Motor neuron (in vitro differentiated cells): ENCODE measurements at places on chromosomes 1 and 21. TPM values are rescaled to one million over a fixed set of nuclear protein-coding genes. Genes with fewer than 3 reads are reported as not detected.

Gene RORC
- total RNA-seq, result 0.05 and 0.25 TPM in 2 replicates

Gene ILDR2
- total RNA-seq, result 17.4 and 18.6 TPM in 2 replicates

Gene CYB561D1
- 12.0 and 12.6 TPM in 2 replicates for total RNA-seq

Gene TNFRSF9
- 0.30 and 0.49 TPM in 2 replicates for total RNA-seq

Gene LCE3E
- 0.81 and 1.2 TPM in 2 replicates for total RNA-seq

Gene RTCA
- 29.2 and 30.9 TPM in 2 replicates for total RNA-seq

Gene FAM110D
- total RNA-seq, result 0.43 and 0.52 TPM in 2 replicates

Gene RXFP4
- 0.77 and 0.92 TPM in 2 replicates for total RNA-seq

Gene LCE2C
- total RNA-seq, result not detected in 2 replicates

DNA sequence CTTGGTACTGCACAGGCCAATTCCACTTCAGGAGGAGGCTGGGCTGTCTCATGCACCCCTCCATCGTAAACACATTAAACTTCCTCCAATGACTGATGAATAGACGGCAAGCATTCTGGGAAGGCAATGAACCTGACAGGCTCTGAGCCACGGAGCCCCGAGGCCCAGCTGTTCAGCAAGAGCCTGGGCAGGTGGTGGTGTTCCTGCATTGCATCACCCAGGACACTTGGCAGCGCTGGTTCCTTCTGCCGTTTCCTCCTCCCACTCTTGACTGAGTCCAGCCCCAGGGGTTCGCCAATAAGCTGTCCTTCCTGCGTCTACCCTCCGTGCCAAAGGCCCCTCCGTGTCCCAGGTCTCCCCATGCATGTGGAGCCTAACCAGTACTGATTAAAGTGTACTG lies 109.8 kb downstream of the JAK1 start:
- no peak for ATAC-seq

- peak; percentile 54 for ATAC-seq
Measured at GRCh38 chr1:15758343-15758931, at the start of gene FBLIM1. FBLIM1 (plus strand) TSS chr1:15758795; CDS start chr1:15764984, 6,189 bp downstream.

- no peak for ATAC-seq
Measured at GRCh38 chr1:25711555-25712298, 88.3 kb upstream of the SELENON start.

DNA sequence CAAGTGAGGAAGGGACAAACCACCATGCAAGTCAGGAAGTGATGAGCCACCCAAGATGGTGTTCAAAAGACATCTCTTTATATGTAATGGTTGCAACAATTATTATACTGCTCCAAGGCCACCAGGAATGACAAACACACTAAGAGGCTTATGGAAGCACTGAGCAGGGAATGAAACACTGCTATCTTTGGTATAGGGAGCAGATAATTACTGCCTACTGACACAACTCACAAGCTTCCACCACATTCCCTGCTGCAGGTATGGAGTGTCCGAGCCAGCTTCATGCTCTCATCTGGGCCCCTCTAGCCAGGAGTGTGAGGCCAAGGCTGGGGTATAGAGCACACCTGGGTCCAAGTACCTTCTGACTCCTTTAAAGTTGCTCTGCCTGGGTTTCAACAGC lies 371.4 kb downstream of the HHAT start:
- ATAC-seq, result no peak

GRCh38 chr1:46369542-46370213 lies 24.4 kb upstream of the FAAH start:
- ATAC-seq, result no peak

DNA sequence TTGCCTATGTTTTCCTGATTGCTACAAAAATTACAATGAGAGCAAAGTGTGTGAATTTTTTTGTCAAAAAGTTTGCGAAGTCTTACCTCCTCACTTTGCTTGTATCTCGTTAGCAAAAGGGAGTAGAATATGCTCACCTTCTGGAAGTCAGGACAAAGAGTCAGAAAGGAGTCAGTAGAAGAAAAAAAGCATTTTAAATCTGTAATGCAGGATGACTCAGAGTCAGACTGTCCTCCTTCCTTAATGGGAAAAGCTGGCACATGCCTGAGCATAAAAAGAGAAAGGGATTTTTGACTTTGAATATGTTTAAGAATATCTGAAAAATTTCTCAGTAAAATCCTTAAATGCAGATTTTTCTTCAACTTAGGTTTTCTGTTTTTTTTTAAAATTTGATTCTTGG lies 14.2 kb upstream of the VN1R5 start:
- ATAC-seq, result no peak

- no peak for ATAC-seq
Measured at GRCh38 chr1:247332623-247333361, 1.1 kb upstream of the ZNF496 start.

- no peak for ATAC-seq
Measured at GRCh38 chr1:212754193-212754592, 37.4 kb downstream of the NSL1 start.

- no peak for ATAC-seq
Measured at GRCh38 chr1:2786329-2787162, 14.9 kb downstream of the TTC34 start.

DNA sequence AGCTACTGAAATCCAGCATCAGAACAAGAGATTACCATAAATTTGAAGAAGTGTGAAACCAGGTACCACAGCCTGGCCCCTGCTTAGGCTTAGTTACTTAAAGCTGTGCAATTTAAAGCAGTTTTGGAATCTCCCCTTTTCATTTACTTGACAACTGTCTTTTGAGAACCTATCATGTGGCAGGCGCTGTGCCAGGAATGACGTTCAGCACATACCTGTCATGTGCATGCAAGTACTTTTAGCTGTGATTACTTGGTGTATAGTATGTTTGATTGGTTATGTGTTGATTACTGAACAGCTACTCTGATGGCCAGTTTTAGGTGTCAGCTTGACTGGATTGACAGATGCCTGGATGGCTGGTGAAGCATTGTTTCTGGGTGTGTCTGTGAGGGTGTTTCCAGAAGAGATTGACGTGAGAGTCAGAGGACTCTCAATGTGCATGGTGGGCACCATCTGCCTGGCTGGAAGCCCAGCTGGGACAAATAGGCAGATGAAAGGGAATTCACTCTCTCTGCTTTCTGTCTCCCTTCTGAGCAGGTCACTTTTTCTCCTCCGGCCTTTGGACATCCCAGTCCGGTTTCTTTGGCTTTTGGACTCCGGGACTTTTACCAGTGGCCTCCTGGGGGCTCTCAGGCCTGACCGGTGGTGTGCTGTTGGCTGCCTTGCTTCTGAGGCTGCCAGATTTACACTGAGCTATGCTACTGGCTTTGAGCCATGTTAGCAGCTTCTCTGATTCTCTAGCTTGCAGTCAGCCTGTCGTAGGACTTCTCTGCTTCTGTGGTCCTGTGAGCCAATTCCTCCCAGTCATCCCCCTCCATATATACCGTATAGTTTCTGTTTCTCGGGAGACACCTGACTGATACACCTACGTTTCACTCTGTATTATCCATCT lies 178.0 kb downstream of the RYR2 start:
- no peak for ATAC-seq

GRCh38 chr1:202046748-202047708 lies 36.6 kb downstream of the ELF3 start:
- no peak for ATAC-seq

GRCh38 chr1:55955016-55955621 lies 624.2 kb downstream of the PLPP3 start:
- ATAC-seq, result peak; percentile 82

DNA sequence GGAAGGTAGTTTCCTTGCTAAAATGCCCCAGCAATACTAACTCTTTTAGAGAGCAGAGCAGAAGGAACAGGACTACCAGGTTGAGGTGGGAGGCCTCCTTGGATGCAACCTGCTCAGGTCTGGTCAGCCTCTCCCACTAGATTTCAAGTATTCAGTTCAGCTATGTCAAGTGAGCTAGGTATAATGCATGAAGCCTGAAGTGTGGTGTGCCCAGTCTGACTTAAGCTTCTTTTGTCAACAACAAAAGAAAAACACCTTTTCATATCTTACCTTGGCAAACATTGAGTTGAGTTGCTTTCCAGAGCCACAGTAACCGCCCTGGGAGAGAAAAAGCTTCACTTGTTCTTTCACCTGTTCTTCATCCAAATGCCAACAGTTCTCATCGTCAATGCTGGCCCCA lies 47.8 kb downstream of the UROD start:
- ATAC-seq, result no peak

DNA sequence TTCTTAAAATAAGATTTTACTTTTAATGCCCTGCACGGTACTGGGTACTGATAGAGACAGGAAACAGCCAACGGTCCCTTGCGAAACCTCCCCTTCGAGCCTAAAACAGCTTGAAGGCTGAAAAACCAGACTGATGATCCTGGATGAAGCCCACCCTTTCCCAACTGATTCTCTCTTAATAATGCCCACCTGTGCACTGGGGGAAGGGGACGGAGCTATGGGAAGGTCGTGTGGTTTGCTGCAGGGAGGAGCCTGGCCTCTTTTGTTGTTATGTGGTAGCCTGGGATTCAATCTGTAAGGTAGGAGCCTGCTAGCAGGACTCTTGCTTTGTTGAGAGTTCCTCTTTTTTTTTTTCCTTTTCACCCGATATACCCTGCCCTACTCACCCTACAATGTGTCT lies 25.6 kb downstream of the SAMSN1 start:
- no peak for ATAC-seq

DNA sequence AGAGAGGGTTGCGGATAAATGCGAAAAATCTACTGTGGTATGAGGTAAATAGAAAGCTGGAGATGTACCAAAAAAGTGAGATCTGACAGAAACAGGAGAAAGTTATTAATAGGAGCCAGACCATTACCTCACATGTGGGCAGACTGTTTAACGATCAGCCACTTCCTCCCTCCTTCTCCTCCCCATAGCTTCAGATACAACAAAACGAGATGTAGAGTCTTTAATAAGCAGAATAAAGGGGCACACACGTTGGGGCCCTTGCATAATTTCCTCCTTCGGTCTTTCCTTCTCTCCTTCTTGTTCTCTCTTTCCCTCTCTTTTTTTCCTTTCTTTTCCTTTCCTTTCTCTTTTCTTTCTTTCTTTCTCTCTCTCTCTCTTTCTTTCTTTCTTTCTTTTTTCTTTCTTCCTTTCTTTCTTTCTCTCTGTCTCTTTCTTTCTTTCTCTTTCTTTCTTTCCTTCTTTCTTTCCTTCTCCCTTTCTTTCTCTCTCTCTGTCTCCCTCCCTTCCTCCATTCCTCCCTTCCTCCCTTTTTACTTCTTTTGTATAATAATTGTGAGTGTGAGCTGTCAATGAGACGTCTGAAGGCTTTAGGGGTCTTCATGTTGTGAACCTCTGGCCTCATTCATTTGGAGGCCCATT lies 242.1 kb downstream of the GRIK1 start:
- ATAC-seq, result no peak

DNA sequence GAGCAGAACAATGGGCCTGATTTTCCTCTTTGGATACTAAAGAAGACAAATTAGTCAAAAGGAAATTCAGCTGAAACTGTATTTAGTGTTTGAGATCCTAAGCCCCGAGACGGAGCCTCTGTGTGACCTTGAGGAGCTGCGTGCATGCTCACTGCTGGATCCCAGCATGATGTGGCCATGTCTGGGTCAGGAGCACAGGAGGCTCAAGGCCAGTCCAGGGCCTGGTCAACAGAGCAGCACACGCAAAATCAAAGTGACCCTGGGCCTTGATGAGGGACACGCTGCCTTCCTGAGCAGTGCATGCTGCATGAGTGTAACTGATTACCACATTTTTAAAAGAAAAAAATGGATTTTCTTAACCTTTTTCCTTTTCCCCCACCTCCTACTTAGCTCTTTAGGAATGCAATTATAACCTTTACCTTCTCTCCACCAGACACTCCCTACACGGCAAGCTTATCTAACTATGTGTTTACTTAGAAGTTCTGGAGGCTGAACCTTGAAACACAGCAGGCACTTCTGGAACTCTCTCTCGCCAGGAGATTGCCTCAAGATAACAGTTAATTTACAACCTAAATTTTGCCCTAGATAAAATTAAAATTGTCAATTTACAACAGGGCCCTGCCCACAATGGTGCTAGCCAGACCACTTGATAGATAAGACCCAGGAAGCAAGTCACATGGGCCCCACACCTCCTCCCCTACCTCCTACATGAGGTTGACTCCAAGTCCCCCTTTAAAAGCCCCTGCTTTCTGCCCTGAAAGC lies 144.6 kb downstream of the LRIG2 start:
- no peak for ATAC-seq

DNA sequence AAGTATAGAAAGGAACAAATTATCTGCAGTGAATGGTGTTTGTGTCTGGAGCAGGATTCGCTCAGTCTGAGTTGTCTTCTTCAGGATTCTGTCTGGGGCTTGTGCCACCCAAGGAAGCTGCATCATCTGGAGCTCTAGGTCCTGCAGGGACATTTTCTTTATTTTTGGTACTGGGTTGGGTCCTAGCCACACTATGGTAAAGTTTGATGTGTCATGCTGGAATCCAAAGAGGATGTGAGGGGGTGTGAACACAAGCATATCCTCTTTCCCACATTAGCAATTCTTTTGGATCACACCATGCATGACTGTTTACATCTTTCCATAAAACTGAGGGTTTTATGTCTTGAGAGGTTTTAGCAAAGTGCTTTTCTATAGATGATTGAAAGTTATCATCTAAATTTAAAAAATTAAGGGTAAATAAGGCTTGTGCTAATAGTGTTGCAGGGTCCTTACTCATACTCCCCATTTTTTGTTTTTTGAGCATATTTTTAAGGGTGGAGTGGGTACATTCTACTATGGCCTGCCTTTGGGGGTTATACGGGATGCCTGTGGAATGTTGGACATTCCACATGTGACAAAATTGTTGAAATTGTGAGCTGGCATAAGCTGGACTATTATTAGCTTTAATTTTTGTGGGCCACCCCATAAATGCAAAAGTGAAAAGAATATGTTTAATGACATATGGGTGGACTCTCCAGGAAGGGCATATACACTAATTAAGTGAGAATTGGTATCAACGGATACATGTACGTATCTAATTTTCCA lies 152.0 kb upstream of the HMCN1 start:
- ATAC-seq, result no peak

DNA sequence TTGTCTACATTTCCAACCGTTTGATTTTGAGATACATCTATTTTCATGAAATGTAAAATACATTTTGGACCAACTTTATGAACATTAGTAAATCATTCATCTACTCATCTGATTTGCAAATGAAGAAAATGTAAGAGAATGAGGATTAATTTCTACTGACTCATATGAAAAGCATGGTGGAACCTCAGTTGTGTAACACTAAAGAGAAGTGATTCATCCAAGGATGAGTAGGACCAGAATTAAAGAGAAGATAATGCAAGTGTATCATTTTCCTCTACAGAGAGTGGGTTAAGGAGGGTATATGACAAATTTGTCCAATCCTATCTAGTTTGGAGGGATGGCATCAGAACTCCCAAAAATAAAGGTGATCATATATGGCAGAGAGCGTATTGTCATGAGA lies 1967.6 kb downstream of the MRPL39 start:
- no peak for ATAC-seq

- peak; percentile 52 for ATAC-seq
Measured at GRCh38 chr1:226912587-226913176, 27.4 kb upstream of the COQ8A start.

DNA sequence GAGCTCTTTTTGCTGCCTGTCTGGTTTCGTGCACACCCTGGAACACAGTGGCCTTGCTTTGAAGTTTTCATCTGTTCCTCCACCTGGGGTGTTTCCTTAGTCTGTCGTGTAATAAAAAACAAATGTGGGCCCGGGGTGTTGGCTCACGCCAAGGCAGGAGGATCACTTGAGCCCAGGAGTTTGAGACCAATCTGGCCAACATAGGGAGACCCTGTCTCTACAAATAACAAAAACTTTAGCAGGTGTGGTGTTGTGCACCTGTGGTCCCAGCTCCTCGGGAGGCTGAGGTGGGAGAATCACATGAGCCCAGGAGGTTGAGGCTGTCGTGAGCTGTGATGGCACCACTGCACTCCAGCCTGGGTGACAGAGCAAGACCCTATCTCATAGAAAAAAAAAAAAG lies 4.5 kb downstream of the NCMAP start:
- ATAC-seq, result no peak

- ATAC-seq, result no peak
Measured at GRCh38 chr1:37282764-37283163, 191.6 kb upstream of the ZC3H12A start.

- no peak for ATAC-seq
Measured at GRCh38 chr1:108852221-108852975, 4.5 kb downstream of the AKNAD1 start.
